ENCODE measurements at places on chromosomes 6 and 20.
A peak's percentile ranks its signal among the peaks of the same experiment; 100 is the strongest.

- DNase-seq, result no peak
Observed at GRCh38 chr20:45993197-45993951, 15.3 kb upstream of the MMP9 start.

- DNase-seq, result no peak
Observed at GRCh38 chr6:41777551-41778285, 2.0 kb downstream of the FRS3 start.

DNA sequence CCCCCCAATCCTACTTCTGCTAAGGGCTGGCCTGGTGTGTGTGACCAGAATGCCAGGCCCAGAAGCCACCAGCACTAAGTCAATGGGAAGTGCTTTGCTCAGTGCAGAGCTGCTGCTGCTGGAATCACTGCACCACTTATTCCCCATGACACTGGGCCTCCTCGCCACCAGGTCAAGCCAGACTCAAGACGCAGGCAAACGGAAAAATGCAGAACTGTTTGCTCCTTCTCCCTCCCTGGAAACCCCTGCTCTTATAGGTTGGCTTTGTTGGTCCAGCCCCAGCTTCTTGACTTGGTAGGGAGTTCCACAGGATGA is 121.9 kb downstream of the PHACTR3 start:
- no peak for DNase-seq

DNA sequence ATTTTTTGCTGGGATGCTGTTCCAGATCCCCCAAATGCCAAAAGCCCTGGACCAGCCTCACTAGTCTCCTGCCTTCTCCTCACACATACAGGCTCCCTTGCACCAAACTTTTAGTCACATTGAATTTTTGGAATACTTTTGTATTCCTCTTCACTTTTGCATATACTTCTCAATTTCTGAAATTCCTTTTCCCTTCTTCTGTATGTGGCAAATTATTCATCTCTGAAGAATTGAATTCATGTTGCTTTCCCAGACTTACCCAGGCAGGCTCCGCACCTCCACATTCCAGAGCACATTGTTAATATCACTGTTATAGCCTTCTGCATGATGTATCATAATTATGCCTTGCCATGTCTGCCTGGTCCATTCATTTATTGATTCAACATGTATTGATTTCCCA is 255.3 kb upstream of the POU3F2 start:
- DNase-seq, result no peak

GRCh38 chr6:116461932-116462885 is 1.0 kb downstream of the CALHM6 start:
- DNase-seq, result peak; percentile 52

DNA sequence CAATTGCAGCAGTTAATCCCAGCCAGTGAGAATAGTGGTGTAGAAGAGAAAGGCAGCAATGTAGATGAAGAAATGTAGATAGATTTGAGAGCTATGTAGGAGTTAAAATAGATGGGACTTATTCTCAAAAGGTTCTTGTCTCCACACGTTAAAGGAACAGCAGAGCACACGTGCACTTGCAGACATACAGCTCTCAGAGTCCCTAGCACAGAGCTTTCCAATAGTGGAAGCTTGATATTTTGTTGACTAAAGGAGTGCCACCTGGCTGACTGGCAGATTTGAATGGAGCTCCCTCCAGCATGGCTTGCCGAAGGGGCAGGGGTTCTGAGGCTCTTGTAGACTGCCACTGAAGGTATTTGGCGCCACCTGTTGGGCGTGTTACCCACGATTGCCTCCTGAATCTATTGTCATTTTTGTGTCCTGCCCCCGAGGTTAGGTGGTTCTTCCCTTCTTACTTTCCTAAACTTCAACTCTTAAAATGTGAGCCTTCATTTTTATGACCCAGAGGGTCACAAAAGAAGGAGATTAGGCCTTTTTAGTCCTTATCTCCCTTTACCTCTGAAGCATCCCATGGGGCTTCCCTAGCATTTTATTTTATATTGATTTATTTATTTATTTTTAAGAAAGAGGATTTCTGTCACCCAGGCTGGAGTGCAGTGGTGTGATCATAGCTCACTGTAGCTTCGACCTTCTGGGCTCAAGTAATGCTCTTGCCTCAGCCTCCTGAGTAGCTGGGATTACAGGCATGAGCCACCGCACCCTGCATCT is 16.4 kb downstream of the BRD2 start:
- DNase-seq, result peak; percentile 92

- no peak for DNase-seq
Observed at GRCh38 chr6:45072016-45072415, 256.1 kb upstream of the RUNX2 start.

GRCh38 chr20:41078329-41078728 is 49.7 kb downstream of the TOP1 start:
- no peak for DNase-seq

DNA sequence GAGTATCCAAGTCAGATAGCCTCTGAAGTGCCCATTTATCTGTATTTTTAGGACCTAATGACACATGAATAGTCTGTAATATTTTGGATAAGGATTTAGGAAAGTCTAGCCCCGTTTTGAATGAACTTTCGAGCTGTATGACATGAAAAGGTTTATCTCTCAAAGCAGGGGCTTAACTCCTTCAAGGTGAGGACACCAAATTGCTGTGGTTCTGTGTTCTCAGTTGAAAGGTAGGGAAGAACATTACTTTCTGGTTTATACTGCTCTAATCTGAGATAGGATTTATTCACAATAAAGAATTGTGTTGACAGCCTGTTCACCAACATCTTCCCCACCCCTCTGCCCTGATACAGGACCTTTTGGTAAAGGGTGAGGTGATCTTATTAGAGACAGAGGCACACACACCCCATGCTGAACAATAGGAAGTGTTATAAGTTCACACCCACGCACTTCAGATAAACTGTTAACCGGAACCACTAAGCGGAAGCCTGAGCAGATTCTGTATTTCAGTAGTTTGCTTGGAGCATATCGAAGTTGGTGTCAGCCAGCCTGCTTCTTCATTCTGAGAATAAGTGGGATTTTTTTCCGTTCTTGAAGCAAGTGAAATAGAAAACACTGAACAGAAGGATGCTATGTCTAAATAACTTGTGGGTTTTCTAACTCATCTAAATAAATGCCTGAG is 223.3 kb downstream of the TMEM242 start:
- peak; percentile 36 for DNase-seq

GRCh38 chr6:122871079-122871478 is 82.0 kb downstream of the SMPDL3A start:
- DNase-seq, result no peak

- DNase-seq, result no peak
Observed at GRCh38 chr20:47263465-47264084, 92.9 kb downstream of the ZMYND8 start.

DNA sequence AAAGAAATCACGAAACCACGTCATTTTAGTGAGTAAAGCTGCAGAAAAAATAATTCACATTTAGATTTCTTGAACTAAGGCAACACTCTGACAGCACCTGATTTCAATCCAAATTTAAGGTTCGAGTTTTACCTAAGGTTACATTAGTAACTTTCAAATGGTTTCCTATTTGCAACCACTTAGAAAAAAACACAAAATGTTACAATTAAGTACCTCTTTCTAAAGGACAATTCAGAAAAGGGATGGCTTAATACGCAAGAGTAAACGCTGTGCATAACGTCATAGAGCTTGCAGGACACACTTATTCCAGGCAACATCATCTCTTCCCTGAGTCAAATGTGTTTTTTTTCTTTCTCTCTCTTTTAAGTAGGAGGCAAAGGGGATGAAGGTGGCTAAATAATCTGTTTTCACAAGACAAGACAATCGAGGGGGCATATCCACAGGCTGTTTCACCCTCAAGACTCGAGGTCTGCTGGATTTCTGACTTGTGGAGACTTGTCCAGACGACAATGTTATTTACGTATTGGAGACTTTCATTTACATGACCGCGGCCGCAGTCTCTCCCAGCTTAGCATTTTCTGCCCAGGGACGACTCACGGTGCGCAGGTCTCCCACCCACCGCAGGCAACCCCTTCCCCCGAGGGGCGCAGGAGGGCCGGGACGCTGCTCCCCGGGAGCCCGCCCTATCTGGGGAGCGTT is 86.0 kb downstream of the SESN1 start:
- peak; percentile 10 for DNase-seq

DNA sequence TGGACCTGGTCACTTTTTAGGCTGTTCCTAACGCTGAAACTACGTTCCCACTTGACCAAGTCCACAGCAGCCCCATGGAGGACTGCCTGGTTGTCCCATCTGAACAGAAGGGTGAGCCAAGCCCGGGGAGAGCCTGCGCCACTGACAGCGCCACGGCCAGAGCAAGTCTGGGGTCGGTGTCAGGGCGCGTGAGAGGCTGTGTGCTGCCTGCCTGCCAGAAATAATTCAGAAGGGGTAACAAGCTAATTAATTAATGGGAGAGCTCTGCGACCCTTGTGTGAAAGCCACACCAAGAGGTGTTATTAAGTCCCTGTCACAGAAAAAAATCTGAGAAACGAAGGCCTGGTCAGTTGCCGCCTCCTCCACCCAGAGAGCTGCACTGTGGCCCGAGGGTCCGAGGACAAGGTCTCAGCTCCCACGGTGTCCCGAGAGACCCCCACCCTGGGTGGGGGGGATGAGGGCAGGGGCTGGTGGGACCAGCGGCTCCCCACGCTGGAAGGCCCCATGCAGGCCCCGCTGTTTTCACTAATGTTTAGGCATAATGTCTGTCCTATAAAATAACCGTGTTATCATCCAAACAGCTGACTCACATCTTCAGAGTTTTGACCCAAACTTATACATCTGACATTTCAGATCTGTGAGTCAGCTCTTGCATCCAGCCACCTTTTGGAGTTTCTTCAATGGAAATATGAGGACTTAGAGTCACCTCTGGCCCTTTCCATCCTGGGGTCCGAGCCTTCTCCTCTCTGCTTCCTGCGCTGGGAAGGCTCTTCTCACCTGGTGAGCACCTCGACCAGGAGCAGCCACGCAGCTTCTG is 58.5 kb downstream of the DLL1 start:
- DNase-seq, result no peak

- DNase-seq, result no peak
Observed at GRCh38 chr6:79450984-79451383, 86.2 kb downstream of the LCA5 start.

GRCh38 chr6:108746836-108747575 is 101.2 kb upstream of the ARMC2 start:
- no peak for DNase-seq

DNA sequence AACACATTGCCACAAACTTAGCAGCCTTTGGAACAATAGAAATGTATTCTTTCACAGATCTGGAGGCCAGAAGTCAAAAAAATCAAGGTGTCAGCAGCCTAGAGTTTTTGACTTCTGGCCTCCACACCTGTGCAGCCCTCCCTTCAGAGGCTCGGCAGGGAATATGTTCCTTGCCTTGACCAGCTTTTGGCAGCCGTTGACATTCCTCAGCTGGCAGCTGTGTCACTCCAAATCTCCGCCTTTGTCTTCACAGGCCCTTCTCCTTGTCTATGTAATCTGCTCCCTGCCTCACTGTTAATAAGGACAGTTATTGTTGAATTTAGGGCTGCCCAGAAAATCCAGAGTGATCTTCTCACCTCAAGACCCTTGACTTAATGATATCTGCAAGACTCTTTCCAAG is 17.2 kb upstream of the AHI1 start:
- DNase-seq, result no peak

GRCh38 chr20:24477831-24478547 is 8.6 kb downstream of the SYNDIG1 start:
- no peak for DNase-seq

DNA sequence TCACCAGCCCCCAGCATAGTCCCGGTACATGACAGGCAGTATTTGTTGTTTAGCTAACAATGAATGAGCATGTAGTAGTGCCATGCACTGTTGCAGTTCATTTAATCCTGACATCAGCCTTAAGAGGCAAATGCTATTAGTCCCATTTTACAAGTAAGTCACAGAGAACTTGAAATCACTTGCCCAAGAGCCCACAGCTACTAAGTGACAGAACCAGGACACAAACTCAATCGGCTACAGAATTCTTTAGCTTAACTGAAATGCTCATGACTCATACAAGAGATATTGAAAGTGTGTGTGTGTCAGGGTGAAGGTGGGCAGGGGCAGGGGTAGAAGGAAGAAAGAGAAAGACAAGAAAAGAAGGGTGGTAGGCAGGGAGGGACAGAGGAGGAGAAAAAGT is 52.7 kb downstream of the UNC5CL start:
- no peak for DNase-seq

DNA sequence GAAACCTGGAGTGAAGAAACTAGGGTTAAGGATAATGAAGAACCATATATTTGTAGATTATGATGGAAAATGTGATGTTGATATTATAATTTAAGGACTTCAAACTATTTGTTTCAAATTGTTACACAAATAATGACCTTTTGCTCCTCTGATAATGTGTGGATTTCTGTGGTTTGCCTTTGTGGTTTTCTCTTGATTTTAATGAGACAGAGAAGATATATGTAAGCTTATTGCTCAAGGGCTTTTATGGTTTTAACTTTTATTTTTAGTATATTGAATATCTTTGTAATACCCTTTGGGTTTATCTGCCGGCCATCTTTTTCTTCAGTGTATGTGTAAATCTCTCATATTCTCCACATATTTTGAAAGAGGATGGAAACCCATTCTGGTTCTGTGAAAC is 362.3 kb downstream of the RIMS1 start:
- DNase-seq, result no peak

GRCh38 chr6:170433163-170434116 is 119.7 kb downstream of the PSMB1 start:
- DNase-seq, result no peak

DNA sequence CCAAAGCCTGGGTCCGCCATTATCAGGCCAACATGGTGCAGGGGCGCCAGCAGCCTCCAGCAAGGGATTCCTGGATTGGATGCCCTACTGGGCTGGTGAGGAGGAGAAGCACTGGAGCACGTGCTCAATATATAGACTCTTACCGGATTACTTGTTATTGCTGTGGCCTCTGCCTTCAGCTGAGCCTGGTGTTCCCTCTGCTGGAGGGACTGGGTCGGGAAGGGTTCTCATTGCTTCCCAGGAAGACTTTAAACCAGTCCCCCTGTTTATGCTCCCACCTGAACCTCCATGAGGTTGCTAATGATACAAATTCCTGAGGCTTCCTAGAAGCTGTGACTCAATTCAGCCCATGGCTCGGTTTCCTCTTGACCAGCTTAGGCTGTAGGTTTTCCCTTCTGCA is 186.7 kb upstream of the ARID1B start:
- no peak for DNase-seq

GRCh38 chr20:32674362-32674789 is 635 bp upstream of the C20orf203 start:
- peak; percentile 68 for DNase-seq

DNA sequence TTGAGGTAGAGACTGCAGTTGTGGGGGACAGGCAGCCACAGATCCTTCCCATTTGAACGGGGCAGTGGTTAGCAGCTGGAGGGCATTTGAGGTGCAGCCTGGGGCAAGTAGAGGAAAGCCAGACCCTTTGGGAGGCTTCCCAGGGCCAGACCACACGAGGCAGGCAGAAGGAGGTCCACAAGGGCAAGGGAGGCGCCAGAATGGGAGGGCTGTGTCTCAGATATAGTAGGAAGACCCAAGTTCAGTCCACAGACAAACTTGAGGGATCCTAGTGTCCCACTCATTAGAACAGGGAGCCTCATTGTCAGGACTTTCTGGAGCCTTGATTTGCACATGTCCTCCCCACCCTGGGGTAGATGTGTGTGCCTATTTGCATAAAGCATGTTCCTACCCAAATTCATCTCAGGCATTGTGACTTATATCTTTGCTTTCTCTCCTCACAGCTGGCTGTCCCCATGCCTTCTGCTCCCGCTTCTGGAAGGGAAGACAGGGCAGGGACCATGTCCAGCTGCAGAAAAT is 166.0 kb downstream of the VEGFA start:
- no peak for DNase-seq
